Esophagus squamous epithelium (tissue), 5 donors: ENCODE measurements at places on chromosomes 4 and X.

DNA sequence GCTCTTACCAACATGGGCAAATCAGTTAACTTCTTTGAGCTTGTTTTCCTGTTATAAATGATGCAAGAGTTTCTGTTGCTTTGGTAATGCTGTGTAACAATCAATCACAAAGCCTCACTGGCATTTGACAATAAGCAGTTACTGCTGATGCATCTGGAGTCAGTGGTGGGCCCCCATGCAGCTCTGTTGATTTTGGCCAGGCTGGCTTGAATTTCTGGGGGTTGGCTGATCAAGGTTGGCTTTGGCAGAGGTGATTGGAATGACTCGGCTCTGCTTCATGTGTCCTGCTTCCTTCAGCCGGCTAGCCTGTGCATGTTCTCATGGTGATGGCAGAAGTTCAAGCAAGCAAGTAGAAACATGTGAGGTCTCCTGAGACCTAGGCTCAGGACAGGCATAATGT is 90.4 kb downstream of the PHEX start:
- H3K36me3 ChIP-seq, result no peaks in the 10 kb centered on the region
- H3K4me1 ChIP-seq, result peaks cover 35% of the 10 kb centered on the region
- no peak overlapping the region for H3K27ac ChIP-seq
- no peak overlapping the region for H3K4me3 ChIP-seq
- no peak for DNase-seq
- no peaks in the 10 kb centered on the region for H3K27me3 ChIP-seq

DNA sequence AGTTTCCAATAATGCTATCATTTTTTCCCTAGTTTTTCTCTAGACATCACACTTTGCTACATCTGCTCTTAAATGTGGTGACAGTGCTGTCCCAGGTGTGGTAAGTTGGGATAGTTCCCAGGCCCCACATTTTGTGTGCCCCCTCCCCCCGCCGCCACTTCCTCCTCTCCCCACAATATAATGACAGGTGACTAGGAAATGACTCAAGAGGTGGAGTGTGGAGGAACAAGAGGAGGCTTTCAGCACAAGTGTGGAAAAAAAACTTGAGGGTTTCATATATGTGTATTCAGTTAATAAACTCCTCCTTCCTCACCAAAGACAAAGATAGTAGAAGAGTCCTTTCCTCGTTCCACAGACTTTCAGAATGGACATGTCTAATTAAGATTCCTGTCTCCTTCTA is 18.3 kb upstream of the IL21 start:
- no peak overlapping the region for H3K27ac ChIP-seq
- H3K36me3 ChIP-seq, result no peaks in the 10 kb centered on the region
- no peak for DNase-seq
- no peaks in the 10 kb centered on the region for H3K4me1 ChIP-seq
- H3K27me3 ChIP-seq, result no peaks in the 10 kb centered on the region
- no peak overlapping the region for H3K4me3 ChIP-seq

DNA sequence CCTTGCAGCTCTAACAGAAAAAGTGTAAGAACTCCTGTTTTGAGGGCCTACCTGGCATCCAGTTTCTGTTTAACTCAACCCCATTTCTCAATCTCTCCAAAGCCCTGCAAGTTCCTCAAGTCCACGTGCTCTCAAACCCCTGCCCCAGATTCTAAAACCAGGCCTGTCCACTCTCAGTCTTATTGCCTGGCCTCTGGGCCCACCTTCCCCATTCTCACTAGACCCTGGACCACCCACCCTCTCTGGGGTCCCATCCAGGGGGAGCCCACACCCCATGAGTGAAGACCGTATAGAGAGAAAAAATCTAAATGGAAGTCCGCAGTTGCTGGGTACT is 58.3 kb downstream of the TLR10 start:
- H3K4me1 ChIP-seq, result peaks cover 11% of the 10 kb centered on the region
- no peak overlapping the region for H3K4me3 ChIP-seq
- H3K27me3 ChIP-seq, result no peaks in the 10 kb centered on the region
- no peak for DNase-seq
- peak overlapping the region; percentile 39 for H3K27ac ChIP-seq
- H3K36me3 ChIP-seq, result no peaks in the 10 kb centered on the region

- peaks cover 20% of the 10 kb centered on the region for H3K4me1 ChIP-seq
- no peak for DNase-seq
- no peaks in the 10 kb centered on the region for H3K36me3 ChIP-seq
- H3K27ac ChIP-seq, result peak overlapping the region; percentile 82
These were observed 5.8 kb downstream of the NKX6-1 start for GRCh38 chr4:84493092-84493850.

GRCh38 chr4:78242071-78242470 is 184.9 kb downstream of the FRAS1 start:
- no peak overlapping the region for H3K4me3 ChIP-seq
- no peak for DNase-seq
- H3K27me3 ChIP-seq, result no peaks in the 10 kb centered on the region
- H3K36me3 ChIP-seq, result no peaks in the 10 kb centered on the region
- H3K4me1 ChIP-seq, result peaks cover 10% of the 10 kb centered on the region
- no peak overlapping the region for H3K27ac ChIP-seq

DNA sequence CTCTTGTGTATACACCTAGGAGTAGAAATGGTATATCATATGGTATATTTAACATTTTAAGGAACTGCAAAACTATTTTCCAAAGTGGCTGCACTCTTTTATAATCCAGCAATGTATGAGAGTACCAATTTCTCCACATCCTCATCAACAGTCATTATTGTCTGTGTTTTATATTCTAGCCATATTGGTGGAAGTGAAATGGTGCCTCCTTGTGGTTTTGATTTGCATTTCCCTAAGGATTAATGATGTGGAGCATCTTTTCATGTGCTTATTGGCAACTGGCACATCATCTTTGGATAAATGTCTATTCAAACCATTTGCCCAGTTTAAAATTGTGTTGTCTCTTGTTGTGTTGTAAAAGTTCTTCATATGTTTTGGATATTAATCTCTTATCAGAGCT is 9.6 kb downstream of the BMP15 start:
- H3K4me3 ChIP-seq, result no peak overlapping the region
- DNase-seq, result no peak
- H3K27me3 ChIP-seq, result no peaks in the 10 kb centered on the region
- H3K36me3 ChIP-seq, result no peaks in the 10 kb centered on the region
- H3K27ac ChIP-seq, result no peak overlapping the region
- no peaks in the 10 kb centered on the region for H3K4me1 ChIP-seq

DNA sequence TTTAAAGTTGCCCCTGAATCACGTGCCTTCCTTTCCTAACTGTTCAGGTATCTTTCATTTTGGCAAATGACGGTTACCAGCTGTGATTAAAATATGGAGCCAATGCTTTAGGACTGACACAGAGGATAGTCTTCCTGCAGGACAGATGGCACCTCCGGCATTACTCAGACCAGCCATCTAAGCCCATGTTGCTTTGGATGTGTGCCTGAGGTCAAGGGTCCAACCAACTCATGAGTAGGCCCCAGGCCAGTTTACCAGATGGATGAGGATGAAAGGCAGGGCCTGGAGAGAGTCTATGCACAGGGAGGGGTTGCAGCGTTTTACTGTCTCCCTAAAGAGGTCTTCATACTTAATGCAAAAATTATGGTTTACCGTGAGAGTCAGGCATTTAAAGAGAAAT is 174.0 kb upstream of the GATB start:
- no peak overlapping the region for H3K4me3 ChIP-seq
- no peak for DNase-seq
- H3K27ac ChIP-seq, result no peak overlapping the region
- H3K27me3 ChIP-seq, result no peaks in the 10 kb centered on the region
- no peaks in the 10 kb centered on the region for H3K4me1 ChIP-seq

- H3K36me3 ChIP-seq, result no peaks in the 10 kb centered on the region
- no peaks in the 10 kb centered on the region for H3K4me1 ChIP-seq
- H3K27ac ChIP-seq, result no peak overlapping the region
- no peak overlapping the region for H3K4me3 ChIP-seq
These were observed 3.3 kb upstream of the HPGDS start for GRCh38 chr4:94345969-94346368.

GRCh38 chr4:152935143-152935542 is 980 bp upstream of the FHDC1 start:
- no peak for DNase-seq
- H3K4me3 ChIP-seq, result peak overlapping the region; percentile 86
- peaks cover 6% of the 10 kb centered on the region for H3K4me1 ChIP-seq
- H3K27me3 ChIP-seq, result no peaks in the 10 kb centered on the region
- H3K36me3 ChIP-seq, result no peaks in the 10 kb centered on the region

GRCh38 chr4:189202869-189203271 is 737.8 kb upstream of the FRG1 start:
- peak overlapping the region; percentile 47 for H3K4me3 ChIP-seq
- DNase-seq, result no peak
- no peaks in the 10 kb centered on the region for H3K27me3 ChIP-seq
- peaks cover 7% of the 10 kb centered on the region for H3K4me1 ChIP-seq
- H3K36me3 ChIP-seq, result no peaks in the 10 kb centered on the region
- no peak overlapping the region for H3K27ac ChIP-seq

- H3K27me3 ChIP-seq, result no peaks in the 10 kb centered on the region
- no peaks in the 10 kb centered on the region for H3K4me1 ChIP-seq
- H3K36me3 ChIP-seq, result no peaks in the 10 kb centered on the region
- no peak overlapping the region for H3K4me3 ChIP-seq
- H3K27ac ChIP-seq, result no peak overlapping the region
These were observed 165.3 kb upstream of the PPP1R2C start for GRCh38 chrX:42943051-42943974.

GRCh38 chrX:40040686-40041461 is 56.9 kb downstream of the BCOR start:
- no peak overlapping the region for H3K27ac ChIP-seq
- H3K27me3 ChIP-seq, result no peaks in the 10 kb centered on the region
- no peaks in the 10 kb centered on the region for H3K4me1 ChIP-seq
- no peak for DNase-seq

DNA sequence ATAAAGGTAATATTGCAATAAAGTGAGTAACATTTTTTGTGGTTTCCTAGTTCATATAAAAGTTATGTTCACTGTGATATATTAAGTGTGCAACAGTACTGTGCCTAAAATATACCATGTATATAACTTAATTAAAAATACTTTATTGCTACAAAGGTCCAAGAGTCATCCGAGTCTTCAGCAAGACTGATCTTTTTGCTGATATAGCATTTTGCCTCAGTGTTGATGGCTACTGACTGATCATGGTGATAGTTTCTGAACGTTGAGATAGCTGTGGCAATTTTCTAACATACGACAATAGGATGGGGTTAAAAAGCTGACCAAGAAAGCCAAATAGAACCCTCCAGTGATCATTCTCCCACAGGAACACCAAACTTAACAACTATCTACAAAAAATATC is 1302.7 kb downstream of the TECRL start:
- H3K36me3 ChIP-seq, result no peaks in the 10 kb centered on the region
- DNase-seq, result no peak
- H3K27ac ChIP-seq, result no peak overlapping the region
- H3K4me1 ChIP-seq, result no peaks in the 10 kb centered on the region
- no peak overlapping the region for H3K4me3 ChIP-seq
- H3K27me3 ChIP-seq, result no peaks in the 10 kb centered on the region

DNA sequence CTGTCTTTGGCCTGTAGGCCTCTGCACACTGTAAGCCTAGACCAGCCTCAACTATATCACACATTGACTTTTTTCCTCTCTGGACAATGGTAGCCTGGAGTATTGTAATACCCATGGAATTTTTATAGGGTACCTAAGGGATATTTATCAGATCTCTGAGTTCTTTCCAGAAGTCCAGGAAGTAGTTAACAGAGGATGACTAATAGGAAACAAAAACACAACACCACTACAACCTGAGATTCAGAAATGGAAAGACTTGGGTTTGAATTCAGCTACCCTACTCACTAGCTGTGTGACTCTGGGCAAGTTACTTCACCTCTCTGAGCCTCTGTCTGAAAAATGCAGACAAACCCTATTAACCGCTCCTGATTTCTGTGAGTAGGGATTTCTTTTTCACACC is 7.7 kb upstream of the STX18 start:
- H3K27ac ChIP-seq, result no peak overlapping the region
- no peak overlapping the region for H3K4me3 ChIP-seq
- H3K27me3 ChIP-seq, result no peaks in the 10 kb centered on the region

- peaks cover 39% of the 10 kb centered on the region for H3K36me3 ChIP-seq
- no peaks in the 10 kb centered on the region for H3K27me3 ChIP-seq
- peak overlapping the region; percentile 37 for H3K4me3 ChIP-seq
These were observed 9.6 kb upstream of the RENBP start for GRCh38 chrX:153953892-153954557.

- no peak overlapping the region for H3K27ac ChIP-seq
- no peak overlapping the region for H3K4me3 ChIP-seq
- H3K36me3 ChIP-seq, result no peaks in the 10 kb centered on the region
- no peaks in the 10 kb centered on the region for H3K4me1 ChIP-seq
These were observed 349.5 kb upstream of the HAND2 start for GRCh38 chr4:173879509-173879908.

- DNase-seq, result no peak
- H3K4me1 ChIP-seq, result no peaks in the 10 kb centered on the region
- no peaks in the 10 kb centered on the region for H3K27me3 ChIP-seq
- no peak overlapping the region for H3K27ac ChIP-seq
These were observed 32.3 kb upstream of the ZFX start for GRCh38 chrX:24117258-24117657.

- no peak overlapping the region for H3K27ac ChIP-seq
- no peak overlapping the region for H3K4me3 ChIP-seq
- no peaks in the 10 kb centered on the region for H3K4me1 ChIP-seq
- no peak for DNase-seq
These were observed 406.7 kb upstream of the SPANXN1 start for GRCh38 chrX:144840616-144841015.

GRCh38 chr4:172892300-172892699 is 276.3 kb upstream of the GALNT7 start:
- no peak overlapping the region for H3K27ac ChIP-seq
- no peak for DNase-seq
- H3K36me3 ChIP-seq, result no peaks in the 10 kb centered on the region
- H3K27me3 ChIP-seq, result no peaks in the 10 kb centered on the region
- H3K4me3 ChIP-seq, result no peak overlapping the region
- no peaks in the 10 kb centered on the region for H3K4me1 ChIP-seq

DNA sequence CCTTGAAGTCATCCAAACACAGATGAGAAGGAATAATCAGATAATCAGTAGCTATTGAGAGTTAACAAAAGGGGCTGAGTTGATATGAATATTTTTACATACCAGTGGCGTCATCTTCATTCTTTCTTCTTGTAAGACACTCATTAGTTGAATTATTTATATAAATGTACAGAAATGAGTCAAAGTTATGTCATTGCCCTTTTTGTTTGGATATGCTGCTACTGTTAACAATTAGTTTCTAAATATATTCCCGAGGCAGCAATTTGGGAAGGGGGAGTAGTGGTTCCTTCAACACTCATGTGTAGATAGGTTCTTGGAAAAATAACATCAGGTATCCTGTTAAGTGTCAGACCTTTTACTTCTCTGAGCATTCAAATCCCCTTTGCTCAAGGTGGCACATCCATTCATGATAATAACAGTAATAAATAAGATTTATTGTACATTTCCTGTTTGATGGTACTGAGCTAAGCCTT is 436.6 kb downstream of the SPRY1 start:
- no peak for DNase-seq
- peaks cover 3% of the 10 kb centered on the region for H3K4me1 ChIP-seq
- no peak overlapping the region for H3K27ac ChIP-seq
- no peaks in the 10 kb centered on the region for H3K36me3 ChIP-seq
- no peaks in the 10 kb centered on the region for H3K27me3 ChIP-seq
